Bone marrow (tissue), 2 donors: ENCODE measurements at places on chromosomes 5 and 9.

DNA sequence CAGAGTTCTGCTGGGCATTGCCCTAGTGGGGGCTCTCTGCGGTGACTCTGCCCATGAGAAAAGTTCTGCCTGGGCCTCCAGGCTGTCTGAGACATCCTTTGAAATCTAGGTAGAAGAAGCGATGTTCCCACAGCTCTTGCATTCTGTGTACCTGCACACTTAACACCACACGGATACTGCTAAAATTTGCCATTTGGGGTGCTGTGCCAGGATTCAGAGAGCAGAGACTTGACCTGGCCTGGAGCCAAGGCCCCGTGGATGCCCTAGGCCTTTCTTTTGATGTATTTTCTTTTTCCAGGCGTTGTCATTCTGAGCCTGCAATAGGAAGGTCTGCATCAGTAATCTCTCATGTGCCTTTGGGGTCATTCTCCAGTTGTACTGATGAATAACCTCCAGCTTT lies 89.3 kb upstream of the IL12B start:
- DNase-seq, result no peak

- no peak for DNase-seq
Observed at GRCh38 chr9:127300886-127301447, 36.4 kb downstream of the GARNL3 start.

- DNase-seq, result no peak
Observed at GRCh38 chr5:173638126-173639040, 21.9 kb upstream of the BOD1 start.

- no peak for DNase-seq
Observed at GRCh38 chr5:148708854-148709253, 54.5 kb upstream of the HTR4 start.

- no peak for DNase-seq
Observed at GRCh38 chr5:56055859-56056258, 61.1 kb upstream of the IL6ST start.

- DNase-seq, result no peak
Observed at GRCh38 chr5:178392931-178393394, 160.4 kb upstream of the PHYKPL start.

DNA sequence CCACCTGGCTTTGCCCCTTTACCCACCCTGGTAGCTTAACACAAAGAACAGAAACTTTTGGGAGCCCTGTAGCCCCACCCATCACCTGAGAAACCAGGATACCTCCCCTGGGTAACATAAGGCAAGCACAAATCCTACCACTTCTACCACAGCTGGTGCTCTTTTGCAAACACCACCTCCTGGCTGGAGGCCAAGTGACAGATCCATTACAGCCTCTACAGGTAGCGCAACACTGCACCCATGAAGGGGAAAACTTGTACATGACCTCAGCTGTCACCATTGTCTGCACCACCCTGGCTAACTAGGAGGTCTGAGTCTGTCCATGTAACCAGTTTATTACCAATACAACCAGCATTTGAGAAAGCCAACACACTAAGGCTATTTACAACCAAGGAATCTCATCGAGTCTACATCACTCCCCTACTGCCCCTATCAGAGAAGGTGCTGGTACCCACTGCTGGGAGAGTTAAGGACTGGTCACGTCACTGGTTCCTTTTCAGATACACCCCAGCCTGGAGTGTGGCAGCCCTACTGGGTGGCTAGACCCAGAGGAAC lies 128.6 kb downstream of the PJA2 start:
- DNase-seq, result no peak

DNA sequence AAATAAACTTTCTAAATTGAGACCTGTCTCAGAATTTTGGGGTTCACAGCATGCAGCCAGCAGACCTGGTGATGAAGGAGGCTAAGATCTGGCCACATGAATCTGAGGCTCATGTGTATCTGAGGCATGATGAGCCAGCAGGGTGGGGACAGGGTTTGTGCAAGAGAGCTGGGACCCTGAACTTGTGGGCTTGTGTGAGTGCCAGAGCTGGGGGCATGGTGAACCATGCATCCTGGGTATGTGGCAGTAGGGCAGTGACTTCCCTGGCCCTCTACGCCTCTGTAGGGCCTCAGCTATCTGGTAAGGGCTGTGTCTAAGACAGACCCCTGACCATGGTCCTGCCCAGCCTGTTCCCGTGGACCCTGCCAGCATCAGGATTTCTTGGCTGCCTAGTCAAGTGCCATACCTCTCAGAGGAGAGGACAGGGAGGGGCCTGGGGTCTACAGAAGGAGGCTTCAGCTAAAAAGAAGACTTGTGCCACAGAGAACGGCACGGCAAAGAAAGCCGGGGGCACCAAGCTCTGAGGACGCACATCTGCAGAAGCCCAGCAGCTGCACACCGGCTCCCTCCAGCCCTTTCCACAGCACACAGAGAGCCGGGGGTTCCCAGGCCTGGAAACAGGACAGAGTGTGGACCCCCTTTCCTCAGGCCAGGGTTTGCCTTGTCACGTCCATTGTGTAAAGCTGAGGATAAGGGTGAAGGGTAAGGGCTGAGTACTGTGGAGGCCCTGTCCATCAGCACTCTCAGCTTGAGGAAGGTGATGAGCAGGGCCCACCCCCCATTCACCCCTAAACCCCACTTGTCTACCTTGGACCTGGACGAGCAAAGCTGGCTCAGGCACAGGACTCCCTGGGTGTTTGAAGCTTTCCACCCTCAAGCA lies 130.1 kb downstream of the MRPL36 start:
- no peak for DNase-seq

GRCh38 chr9:91420501-91421127 lies 3.0 kb downstream of the NFIL3 start:
- DNase-seq, result no peak

DNA sequence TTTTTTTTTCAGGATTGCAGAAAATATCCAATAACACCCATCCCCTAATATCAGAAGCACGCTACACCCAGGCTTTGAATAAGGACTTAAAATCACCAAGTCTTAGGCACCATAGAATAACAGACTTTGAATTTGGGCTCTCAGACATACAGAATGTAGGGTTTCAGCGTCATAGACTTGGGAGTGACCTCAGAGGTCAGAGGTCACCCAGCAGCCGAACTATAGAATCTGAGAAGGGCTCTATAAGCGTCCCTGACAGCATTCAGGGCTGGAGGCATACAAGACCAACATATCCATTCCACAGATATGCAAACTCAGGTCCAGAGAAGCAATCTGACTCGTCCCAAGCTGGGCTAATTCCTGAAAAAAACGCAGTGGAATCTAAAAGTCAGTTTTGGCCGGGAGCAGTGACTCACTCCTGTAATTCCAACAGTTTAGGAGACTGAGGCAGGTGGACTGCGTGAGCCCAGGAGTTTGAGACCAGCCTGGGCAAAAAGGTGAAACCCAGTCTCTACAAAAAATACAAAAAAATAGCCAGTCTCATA lies 34.7 kb downstream of the SLC6A7 start:
- no peak for DNase-seq

DNA sequence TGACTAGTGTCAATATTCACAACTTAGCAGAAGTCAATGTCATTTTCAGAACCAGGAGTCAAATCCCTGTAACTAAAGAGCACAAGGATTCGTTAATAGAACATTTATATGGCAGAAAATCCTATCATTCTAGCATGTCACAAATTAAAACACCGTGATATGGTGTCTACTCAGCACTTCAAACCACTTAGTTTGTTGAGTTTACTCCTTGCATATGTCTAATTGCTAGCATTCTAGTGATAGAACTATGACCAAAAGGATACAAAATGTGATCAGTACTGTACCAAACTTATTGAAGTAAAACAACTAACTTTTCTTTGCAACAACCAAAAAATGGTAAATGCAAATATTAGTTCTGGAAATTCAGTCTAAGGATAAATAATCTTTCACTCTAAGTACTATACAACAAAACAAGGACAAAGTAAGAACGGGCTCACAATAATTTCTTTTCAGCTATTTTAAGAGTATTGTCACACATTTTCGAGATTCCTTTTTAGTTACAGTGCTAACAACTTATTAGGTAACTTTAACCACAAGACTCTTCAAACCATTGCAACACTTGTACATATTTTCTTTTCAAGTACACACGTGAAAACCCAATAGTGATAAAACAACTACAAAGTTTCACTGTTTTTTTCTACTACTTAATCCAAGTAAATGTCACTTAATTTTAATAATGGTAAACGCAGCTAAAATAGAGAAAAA lies 845.2 kb upstream of the CDH10 start:
- DNase-seq, result no peak

- no peak for DNase-seq
Observed at GRCh38 chr5:177610770-177611445, 11.0 kb downstream of the B4GALT7 start.

- DNase-seq, result no peak
Observed at GRCh38 chr5:142281008-142281367, 43.8 kb downstream of the SPRY4 start.

DNA sequence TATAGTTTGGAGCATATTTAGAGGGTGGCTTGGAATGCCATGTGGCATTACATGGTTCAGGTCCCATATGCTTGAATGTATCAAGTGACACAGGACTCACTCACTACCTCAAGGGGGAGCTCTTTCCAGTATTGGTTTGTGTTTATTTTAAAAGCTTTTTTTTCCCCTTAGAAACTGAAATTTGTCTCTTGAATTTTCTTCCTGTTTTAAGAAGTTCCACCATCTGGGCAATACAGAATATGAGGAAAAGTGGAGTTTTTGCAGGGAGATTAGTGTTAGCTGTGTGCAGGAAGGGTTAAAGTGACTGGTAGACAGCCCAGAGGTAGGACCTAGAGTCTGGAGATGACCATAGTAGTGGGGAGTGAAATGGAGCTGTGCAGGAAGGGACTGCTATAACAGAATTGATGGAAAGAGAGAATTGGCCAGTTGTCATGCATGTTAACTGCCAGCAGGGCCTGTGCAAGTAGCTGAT lies 36.6 kb downstream of the CTNNA1 start:
- DNase-seq, result peak; percentile 26

GRCh38 chr5:9201761-9202160 lies 344.1 kb downstream of the SEMA5A start:
- DNase-seq, result no peak

- no peak for DNase-seq
Observed at GRCh38 chr9:129081388-129081904, 535 bp downstream of the DOLPP1 start.

GRCh38 chr5:112799661-112800060 lies 61.4 kb upstream of the SRP19 start:
- no peak for DNase-seq

DNA sequence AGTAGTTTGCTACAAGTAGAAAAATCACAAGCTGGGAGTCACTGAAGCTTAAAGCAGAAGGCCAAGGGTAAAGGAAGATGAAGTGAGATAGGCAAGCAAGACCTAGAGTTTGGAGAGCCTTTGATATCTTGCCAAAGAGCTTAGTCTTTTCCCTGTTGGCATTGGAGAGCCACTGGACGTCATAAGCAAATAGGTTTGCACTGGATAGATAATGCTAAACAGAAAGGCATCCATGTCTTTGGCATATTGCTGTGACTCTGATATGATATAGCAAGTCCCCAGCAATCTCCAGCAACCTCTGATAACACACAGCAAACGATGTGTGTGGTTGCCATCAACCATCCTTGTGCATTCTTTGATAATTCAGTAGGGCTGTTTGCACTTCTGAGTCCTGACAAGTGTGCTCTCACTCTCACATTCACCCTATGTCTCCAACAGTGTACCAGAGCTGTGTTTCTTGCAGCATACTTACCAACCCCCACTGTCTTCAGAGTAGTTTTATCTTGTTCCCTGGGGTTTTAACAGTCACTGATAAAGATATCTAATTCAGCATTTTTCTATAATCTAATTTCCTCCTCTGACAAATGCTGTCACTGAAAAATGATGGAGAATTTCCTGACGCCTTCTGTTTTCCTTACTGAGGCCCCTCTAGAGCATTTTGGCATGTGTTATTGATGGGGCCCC lies 16.9 kb upstream of the FREM1 start:
- no peak for DNase-seq

DNA sequence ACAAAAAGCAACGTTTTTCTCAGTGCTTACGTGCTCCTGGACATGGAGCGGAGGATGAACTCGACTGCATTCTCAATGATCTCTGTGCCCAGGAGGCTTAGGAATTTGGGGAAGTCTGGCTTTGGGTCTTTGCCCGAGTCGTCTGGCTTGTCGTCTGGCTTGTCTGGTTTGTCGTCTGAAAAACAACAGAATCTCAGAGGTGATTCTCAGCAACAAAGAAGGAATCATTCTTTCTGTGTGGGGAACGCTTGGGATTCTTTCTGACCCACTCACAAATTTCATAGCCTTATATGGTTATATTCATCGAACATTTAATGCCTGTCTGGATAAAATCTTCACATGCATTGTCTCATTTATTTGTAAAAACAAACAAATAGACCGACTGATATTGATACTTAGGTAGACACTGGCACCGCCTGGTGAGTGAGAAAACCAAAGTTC lies 4.7 kb downstream of the C5orf46 start:
- no peak for DNase-seq

- DNase-seq, result no peak
Observed at GRCh38 chr5:167348980-167349379, 942.5 kb upstream of the WWC1 start.

GRCh38 chr5:66324357-66324756 lies 180.3 kb downstream of the SREK1 start:
- no peak for DNase-seq

DNA sequence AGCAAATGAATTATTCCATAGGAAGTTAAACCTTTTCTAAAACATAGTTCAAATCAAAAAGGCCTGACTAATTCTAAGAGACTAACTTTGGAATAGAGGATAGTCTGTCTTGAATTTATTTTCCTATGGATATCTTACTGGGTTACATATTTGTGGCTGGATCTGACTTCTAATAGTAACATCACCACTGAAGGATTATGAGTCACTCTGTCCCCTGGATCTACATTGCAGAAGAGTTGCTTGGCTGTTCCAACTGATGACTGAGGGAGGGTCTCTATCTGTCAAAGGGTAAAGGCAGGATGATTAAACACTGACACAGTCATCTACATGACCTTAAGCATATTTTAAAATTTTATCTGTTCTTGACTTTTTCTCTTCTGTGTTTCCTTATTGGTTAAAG lies 119.6 kb upstream of the FST start:
- DNase-seq, result no peak

GRCh38 chr5:31492869-31493268 lies 39.0 kb downstream of the DROSHA start:
- DNase-seq, result no peak

DNA sequence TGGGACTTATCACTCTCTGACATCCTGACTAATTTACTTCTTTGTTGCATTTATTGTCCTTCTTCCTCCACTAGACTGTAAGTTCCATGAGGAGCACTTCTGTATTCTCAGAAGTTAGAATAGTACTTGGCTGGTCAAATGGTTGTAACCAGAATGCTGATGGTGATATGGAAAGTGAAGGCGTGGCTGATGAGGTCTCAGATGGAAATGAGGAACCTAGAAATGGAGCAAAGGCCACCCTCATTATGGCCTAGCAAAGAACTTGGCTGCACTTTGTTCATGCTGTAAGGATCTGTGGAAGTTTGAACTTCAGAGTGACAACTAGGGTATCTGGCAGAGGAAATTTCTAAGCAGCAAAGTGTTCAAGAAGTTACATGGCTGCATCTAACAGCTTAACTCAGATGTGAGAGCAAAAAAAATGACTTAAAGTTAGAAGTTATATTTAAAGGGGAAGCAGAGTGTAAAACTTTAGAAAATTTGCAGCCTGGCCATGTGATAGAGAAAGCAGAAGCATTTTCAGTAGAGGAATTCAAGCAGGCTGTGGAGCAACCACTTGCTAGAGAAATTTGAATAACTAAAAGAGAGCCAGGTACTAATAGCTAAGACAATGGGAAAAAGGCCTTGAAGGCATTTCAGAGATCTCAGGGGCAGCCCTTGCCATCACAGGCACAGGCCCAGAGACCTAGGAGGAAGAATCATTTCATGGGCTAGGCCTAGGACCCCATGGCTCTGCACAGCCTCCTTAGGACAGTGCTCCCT lies 14.9 kb upstream of the SLC22A5 start:
- no peak for DNase-seq

GRCh38 chr5:180974612-180975315 lies 13.9 kb upstream of the BTNL3 start:
- no peak for DNase-seq
